D341Med (cell line): ENCODE measurements at places on chromosomes 16 and 17.

DNA sequence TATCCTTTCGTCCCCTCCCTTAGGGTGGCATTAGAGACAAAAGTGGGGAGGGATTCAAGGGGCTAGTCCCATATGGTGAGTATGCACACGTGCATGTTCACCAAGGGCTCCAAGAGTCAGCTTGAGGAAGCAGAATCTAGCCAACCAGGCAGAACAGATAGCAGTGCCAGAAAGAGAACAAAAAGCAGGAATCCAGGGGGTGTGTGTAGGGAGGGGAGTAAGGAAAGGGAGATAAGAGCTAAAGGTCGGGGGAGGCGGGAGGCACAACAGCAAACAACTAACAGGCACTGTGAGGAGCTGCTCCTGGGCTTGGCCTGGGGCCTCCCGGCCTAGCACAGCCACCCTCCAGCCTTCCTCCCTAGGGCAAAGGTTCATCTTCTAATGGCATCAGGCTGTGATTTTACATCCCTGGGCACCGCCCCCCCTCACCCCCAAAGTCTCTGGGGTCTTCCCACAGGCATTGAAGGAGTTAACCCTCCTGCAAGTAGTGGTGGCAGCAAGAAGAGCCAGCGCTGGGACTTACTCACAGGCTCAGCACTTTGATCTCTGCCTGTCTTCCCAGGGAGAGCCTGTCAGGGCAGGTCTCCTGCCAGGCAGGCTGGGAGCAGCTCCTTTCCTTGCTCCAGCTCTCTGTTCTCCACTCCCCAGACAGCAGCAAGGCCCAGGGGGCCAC is 12.4 kb upstream of the SUPT4H1 start:
- DNase-seq: no peak

GRCh38 chr17:10624969-10625368 is 32.1 kb downstream of the MYH3 start:
- DNase-seq: no peak

GRCh38 chr17:11388054-11388453 is 147.0 kb downstream of the SHISA6 start:
- DNase-seq: no peak

- no peak for DNase-seq
Observed at GRCh38 chr16:17566075-17566474, 95.3 kb upstream of the XYLT1 start.

- DNase-seq: no peak
Observed at GRCh38 chr17:64171041-64171440, 41.1 kb upstream of the ERN1 start.

- no peak for DNase-seq
Observed at GRCh38 chr16:48235556-48236136, 8.5 kb upstream of the LONP2 start.

- DNase-seq: no peak
Observed at GRCh38 chr16:10465821-10466220, 80.0 kb downstream of the ATF7IP2 start.

DNA sequence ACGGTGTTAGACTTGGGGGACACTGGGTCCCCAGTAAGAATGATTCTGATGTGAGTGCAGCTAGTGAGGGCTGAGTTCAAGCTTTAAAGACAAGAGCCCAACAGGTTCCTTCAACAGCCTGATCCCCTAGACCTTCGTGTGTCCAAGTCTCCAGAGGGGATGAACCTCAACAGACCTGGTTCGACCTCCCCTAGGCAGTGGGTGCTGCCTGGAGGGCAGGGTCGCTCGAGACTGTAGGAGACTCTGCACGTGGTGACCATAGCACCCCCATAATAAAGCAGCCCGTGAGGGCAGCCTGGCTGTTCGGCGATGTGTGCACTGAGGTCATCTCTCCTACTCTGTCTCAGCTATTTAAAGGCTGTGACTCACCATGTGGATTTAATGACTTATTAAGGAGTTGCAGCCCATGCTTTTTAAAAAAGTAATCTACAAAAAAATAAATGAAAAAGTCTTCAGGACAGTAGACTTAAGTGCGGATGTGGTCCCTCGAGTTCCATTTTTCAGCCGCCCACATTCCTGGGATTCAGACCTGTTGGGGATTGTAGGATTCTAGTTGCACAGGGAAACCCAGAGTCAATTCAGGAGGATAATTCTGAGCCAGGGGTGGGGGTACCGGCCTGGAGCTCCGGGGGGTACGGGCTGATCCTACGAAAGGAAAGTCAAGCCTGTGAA is 23.4 kb upstream of the METRNL start:
- DNase-seq: no peak

- peak; percentile 44 for DNase-seq
Observed at GRCh38 chr17:63482509-63482908, 5.6 kb downstream of the ACE start.

DNA sequence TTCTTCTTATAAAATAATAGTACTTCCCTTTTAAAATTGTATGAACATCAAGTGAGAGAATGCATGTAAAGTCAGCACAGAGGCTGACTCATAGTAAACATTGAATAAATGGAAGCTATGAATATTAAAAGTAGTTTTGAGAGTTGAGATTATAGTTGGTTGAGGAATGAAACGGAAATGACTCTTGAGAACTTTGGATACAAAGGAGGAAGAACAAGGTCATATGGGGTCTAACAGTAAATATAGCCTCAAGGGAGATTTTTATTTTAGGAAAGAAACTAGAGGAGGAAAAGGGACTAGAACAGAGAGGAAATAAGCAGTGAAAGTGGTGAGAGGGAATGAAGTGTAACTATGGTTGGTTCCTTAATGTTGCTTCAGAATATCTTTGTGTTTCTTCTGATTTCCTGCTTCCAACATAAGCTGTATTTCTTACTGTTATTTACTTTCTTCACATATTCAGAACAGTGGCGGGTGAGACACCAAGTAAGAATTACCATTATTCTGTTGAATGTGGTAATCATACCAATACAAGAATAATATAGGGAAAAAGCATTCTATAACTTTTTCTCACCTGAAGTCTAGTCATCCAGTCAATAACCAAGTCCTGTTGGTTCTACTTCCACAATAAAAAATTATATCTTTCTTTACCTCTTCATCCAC is 165.1 kb downstream of the CHD9 start:
- no peak for DNase-seq

- peak; percentile 88 for DNase-seq
Observed at GRCh38 chr17:39235555-39236449, 10.1 kb upstream of the STAC2 start.

GRCh38 chr16:58046054-58046881 is 20.7 kb downstream of the MMP15 start:
- DNase-seq: no peak

- DNase-seq: no peak
Observed at GRCh38 chr16:35736546-35736945, 2277.1 kb downstream of the TP53TG3F start.

DNA sequence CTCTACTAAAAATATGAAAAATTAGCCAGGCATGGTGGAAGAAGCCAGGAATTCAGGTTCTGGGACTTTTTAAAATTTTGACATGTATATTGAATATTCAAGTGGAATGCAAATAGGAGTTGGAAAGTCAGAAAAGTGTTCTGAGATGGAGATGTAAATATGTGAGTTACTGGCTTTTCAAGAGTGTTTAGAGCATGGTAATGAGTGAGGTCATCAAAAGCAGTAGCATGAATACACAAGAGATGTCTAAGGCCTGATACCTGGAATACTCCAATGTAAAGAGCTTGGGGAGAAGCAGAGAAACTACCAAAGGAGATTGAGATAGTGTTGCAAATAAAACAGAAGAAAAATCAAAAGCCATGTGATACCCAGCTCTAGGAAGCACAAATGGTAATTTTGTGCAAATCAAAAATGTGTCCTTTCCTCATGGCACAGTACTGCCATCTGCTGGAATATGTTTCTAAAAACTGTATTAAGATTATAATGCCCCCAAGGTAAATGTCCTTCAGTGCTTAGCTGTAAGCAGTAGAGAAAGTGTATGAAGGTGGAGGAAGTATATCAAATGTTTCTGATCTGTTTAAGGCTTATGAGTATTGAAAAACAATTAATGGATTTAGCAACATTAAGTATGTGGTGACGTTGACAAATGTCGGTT is 908.4 kb downstream of the KCNJ18 start:
- DNase-seq: peak; percentile 0

DNA sequence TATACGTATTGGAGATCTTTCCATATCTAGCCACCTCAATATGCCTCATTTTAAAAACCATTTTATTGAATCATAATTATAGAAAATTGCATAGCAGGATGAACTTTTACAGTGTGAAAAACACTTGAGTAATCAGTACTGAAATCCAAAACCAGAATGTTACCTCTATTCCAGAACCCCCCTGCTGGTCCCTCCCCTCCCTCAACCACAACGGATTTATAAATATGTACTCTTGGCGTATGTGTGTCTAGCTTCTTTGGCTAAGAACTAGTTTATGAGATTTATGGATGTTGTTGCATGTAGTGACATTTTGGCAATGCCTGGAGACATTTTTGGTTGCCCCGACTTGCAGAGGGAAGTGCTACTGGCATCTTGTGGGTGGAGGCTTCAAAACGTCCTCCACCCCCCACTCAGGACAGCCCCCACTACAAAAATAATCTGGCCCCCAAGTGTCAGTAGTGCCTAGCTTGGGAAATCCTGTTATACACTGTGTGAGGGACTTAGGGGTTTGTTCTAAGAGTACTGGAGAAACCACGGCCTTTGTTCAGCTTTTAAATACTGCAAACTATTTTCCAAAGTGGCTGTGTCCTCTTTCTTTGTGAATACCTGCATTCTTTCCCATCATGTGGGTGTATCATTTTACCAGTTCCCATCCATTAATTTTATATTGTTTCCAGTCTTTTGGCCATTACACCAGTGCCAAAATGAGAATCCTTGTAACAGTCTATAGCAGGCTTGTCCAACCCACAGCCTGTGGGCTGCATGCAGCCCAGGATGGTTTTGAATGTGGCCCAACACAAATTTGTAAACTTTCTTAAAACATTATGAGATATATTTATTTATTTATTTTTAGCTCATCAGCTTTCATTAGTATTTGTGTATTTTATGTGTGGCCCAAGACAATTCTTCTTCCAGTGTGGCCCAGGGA is 23.7 kb downstream of the ITPRIPL2 start:
- no peak for DNase-seq

DNA sequence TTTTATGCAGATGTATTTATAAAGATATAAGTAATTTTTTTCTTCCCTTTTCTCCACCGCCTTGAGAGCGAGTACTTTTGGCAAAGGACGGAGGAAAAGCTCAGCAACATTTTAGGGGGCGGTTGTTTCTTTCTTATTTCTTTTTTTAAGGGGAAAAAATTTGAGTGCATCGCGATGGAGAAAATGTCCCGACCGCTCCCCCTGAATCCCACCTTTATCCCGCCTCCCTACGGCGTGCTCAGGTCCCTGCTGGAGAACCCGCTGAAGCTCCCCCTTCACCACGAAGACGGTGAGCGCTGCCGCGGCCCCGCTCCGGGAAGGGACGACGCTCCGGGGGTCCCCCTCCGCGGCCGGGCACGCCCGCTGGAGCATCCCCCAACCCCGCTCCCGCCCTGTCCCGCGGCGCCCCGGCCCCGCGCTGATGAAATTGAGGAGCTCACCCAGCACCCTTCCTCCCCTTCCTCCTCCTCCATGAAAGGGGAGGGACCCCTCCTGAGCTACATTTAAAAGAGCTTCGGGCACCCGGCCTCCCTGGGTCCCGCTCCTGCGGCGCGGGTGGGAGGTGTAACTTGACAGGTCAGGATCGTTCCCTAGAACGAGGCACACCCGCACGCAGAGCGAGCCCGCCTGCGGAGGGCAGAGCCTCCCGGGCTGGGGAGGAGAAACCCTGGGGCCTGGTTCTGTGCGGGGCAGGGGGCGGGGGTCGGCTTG is 706 bp downstream of the HLF start:
- DNase-seq: peak; percentile 76

- DNase-seq: peak; percentile 61
Observed at GRCh38 chr17:8220783-8221662, 10.6 kb upstream of the AURKB start.

DNA sequence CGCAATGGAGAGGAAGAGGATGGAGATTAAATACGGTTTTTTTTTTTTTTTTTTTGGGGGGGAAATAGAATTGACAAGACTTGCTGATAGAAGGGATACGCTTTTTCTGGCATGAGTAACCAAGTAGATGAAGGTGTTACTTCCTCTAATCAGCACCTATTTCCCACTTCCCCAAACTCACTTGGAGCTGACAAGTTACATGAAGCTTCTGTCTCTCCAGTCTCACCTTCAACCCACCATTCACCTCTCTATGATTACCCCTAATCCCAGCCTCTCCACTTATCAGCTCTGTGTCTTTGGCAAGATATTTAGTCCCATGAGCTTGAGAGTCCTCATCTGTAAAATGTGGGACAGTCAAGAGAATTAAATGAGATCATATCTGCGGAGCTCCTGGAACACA is 185.9 kb upstream of the HS3ST3A1 start:
- DNase-seq: no peak

DNA sequence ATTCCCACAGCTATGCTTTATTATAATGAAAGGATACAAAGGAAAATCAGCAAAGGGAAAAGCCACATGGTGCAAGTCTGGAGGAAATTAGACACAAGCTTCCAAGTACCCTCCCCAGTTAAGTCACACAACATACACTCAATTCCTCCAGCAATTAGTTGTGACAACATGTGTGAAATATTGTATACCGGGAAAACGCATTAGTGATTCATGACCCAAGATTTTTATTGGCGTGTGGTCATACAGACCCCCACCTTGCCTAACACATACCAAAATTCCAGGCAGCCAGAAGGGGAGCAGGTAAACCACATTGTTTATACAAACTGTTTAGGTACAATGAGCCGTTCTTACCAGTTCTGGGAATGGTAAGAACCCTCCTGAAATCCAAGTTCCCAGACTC is 160.6 kb downstream of the CYB561 start:
- DNase-seq: no peak

- no peak for DNase-seq
Observed at GRCh38 chr17:5892921-5893675, 177.1 kb upstream of the WSCD1 start.

DNA sequence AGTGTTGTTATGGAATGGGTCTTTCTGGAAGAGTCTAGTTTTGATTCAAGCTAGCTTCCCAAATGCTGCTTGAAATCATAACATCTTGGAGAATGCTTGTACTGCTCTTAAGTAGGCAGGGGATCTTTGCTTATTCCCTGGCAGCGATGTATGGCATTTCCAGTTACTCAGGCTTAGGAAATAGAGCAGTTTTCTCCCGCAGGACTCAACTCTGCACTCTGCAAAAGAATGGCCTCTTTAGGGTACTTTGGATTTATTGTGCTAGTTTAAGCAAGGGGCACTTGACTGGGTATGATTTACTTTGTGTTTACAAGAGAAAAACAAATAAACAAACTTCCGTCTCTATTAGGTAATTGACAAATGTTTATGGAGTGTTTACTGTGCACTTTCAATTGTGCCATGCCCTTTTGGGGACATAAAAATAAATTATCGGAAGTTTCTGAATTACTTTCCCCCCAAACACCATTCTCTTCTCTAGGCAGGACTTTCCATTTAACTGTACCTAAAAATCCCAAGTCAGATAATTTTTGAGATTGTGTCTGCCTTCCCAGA is 164.0 kb downstream of the MAP2K6 start:
- no peak for DNase-seq

GRCh38 chr16:68332411-68333121 is 21.7 kb downstream of the PRMT7 start:
- DNase-seq: no peak
